ENCODE measurements at places on chromosomes 6 and 20.

DNA sequence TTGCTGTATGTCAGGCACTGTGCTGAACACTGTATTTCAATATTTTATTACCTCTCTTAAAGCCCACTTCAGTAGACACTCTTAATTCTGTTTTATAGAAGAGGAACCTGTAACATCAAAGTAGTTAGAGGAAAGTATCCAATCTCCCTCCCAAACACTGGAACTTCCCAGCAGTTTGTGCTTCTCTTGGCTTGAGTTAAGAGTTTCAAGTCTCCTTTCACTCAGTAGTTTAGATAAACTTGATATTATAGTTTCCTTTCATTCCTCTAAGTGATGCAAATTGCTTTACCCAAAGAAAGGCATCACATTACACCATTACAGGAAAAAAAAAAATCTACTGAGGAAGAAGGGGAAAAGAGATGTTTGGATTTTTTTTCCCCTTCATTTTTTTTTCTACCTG, 164.3 kb downstream of the TSHZ2 start:
- no peak for DNase-seq

DNA sequence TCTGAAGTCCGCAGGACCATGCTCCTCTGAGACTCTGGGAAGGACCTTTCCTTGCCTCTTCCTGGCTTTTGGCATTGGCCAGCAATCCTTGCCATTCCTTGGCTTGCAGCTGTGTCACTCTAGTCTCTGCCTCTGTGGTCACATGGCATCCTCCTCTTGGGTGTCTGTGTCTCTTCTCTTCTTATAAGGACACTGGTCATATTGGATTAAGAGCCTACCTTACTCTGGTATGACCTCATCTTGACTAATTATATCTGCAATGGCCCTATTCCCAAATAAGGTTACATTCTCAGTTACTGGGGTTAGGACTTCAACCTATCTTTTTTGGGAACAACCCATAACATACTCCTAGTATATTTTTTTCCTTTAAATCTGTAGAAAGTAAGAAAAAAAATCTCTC, 49.9 kb upstream of the GTSF1L start:
- DNase-seq: no peak

GRCh38 chr20:33233129-33233774, 2.5 kb upstream of the BPIFA1 start:
- DNase-seq: no peak

GRCh38 chr6:95143408-95144180, 433.7 kb upstream of the MANEA start:
- DNase-seq: no peak

GRCh38 chr6:35392773-35393672, 50.7 kb downstream of the PPARD start:
- no peak for DNase-seq

GRCh38 chr6:105619971-105620741, 217.3 kb upstream of the PREP start:
- DNase-seq: no peak

GRCh38 chr6:31954511-31954910, 4.3 kb downstream of the NELFE start:
- no peak for DNase-seq

GRCh38 chr6:106746652-106747051, 117.3 kb downstream of the QRSL1 start:
- DNase-seq: no peak

GRCh38 chr6:84177241-84177640, 50.2 kb downstream of the CEP162 start:
- no peak for DNase-seq

- no peak for DNase-seq
Measured at GRCh38 chr6:41505122-41506049, 40.8 kb upstream of the FOXP4 start.

DNA sequence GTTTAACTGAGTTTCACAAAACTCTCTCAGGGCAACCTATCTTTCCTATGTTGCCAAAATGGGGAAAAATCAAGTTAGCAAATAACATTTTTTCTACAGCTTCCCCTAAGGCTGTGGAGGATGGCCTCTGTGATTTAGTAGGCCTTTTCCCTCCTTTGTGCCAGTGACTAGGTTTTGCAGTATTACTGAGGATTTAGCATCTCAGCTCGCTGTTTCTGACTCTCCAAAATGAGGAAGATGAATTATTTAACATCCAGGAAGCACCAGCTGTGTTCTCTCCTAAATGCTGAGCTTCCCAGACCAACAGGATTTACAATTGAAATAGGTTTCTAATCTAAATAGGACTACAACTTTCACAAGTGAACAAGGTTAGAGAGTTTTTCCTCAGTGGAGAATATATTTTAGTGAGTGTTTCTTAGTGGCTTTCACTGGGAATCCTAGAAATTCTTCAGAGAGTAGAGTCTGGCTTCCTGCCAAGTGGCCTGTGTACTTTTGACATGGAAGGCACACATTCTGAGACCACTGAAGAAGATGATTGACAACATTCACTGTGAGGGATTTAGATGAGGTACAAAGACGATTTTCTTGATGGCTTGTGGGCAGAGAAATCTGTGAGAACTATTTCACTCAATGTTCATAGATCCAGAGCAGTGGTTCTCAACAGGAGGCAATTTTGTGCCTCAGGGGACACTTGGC, 62.4 kb downstream of the PTCHD4 start:
- no peak for DNase-seq

DNA sequence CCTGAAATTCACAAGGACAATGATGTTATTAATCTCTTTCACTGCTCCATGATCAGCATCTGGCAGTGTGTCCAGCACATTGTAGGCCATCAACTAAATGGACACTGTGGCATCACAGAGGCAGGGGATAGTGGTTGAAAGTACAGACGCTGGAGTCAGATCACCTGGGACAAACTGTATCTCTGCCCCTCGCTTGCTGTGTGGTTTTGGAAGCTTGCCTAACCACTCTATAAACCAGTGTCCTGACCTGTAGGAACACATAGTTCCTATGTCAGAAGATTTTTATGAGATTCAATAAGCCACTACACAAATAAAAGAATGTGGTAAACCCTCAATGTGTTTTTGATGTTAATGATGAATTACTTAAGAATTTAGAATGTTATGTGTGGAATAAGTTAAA, 219.3 kb upstream of the RNF217 start:
- no peak for DNase-seq

GRCh38 chr20:41738604-41739206, 120.5 kb upstream of the CHD6 start:
- DNase-seq: peak; percentile 29

DNA sequence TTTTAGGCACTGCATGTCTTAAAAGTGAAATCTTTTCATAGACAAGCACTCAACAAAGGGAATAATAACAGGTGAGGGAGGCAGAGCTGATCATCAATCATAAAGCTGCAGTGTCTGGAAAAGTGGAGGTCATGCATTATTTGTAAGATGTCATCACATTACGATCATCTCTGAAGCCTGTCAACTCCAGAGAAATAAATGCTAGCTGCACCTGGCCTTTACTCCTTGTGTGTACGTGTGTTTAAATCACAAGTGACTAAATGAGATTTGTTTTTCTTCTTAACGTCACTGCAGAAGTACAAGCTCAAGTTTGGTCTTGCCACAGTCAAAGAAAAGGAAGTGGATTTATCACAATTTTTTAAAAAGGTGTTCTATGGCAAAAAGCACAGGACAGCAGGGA, 275.5 kb upstream of the SGK1 start:
- no peak for DNase-seq

DNA sequence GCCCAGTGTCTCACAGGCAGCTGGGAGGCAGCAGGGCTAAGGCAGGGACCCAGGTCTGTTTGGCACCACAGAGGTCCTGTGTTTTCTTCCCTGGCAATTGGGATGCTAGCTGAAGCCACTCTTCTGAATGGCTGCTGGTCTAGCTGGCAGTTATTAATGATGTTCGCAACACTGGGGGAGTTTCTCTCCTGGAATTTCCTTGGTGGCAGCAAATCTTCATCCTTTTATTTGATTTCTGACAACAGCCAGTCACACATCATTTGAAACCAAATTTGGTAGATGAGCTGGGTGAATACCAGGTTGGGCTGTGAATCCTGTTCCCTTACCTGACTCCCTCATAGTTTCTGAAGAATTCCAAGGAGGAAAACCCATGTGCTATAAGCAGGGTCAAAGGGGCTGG, 40.8 kb upstream of the SLC4A11 start:
- no peak for DNase-seq

- no peak for DNase-seq
Measured at GRCh38 chr6:83954371-83954770, 79.2 kb upstream of the MRAP2 start.

GRCh38 chr20:51487076-51487475, 55.4 kb downstream of the NFATC2 start:
- no peak for DNase-seq

DNA sequence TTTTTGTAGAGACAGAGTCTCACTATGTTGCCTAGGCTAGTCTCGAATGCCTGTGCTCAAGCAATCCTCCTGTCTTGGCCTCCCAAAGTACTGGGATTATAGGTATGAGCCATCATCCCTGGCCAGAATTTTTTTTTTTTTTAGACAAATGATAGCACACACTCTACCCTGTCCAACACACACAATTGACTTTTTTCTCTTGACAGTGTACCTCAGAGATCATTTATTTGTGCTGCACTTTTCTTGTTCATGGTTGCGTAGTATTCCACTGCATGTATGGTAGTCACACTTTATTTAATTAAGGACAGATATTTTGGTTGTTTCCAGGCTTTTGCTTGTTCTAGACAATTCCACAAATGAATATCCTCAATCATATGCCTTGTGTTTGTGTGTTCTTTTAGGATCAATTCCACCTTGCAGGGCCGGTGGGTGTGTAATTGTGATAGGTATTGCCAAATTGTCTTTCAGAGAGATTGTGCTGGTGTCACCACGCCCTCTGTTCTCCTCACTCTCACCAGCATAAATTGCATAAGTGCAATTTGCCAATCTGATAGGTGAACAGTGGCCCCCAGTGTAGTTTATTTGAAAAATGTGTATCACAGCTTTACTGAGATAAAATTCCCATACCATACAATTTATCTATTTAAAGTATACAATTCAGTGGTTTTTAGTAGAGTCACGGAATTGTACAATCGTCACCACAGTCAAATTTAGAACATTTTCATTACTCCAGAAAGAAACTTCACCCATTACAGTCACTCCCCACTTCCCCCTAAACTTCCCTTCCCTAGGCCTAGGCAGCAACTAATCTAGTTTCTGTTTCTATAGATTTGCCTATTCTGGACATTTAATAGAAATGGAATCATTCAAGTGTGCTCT, 20.1 kb downstream of the SRC start:
- DNase-seq: no peak

GRCh38 chr20:32924781-32925180, 66.1 kb downstream of the EFCAB8 start:
- DNase-seq: no peak

DNA sequence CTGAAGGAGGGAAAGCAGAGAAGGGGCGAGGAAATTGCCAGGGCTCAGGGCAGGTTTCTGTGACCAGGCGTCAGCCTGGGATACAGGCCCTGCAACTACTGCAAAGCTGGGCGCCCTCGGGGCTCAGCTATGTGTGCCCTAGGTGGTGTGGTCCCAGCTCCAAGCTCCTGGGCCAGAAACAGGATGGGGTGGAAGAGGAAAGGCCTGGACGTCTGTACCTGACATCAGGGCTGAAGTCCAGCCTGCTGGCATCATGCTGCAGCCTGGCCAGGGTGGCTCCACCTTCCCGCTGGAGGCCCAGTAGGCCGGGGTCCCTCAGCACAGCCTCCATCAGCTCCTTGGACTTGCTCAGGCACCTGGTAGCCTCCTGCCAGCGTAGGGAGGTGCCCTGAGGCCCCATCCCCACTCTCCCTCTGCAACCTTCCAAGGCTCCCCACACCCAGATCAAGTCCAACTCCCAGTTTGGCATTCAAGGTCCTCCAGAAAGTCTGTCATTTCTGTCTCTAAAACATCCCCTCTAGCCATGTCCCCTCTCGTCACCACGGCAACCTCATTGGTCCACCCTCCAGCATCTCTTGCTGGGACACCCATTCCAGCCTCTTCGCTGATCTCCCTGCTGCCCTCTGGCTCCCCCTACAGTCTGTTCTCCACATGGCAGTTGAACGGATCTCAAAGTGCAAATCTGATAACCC, 38.2 kb downstream of the KIAA1755 start:
- peak; percentile 51 for DNase-seq

DNA sequence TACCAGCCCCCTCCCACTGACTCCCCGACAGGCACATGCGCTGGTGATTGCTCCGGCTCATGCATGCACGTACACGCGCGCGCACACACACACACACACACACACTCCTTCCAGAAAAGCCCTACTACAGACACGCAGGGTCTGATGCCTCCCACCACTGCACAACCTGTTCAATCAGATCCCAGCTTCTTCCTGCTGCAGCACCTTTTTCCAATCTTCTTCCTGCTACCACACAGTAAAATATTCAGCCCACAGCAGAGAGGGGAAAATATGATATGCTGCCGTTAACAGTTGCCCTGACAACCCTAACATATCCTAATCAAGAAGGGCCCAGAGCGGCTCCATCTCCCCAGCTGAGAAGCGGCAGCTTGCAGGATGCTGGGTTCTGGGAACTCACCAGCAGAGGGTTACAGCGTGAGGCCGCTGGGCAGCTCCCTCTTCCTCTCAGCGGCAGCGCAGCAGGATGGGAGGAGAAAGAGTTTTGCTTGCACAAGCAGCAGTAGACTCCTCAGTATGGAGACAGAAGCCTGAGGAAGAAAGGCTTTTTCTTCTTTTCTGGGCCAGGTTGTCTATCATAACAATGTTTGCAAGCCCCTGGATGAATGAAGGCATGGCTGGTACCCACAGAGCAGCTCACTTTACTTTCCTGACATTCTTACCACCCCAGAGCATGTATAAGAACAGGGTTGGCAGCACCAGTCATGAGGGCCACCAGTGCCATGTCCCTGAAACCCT, 23.9 kb downstream of the MAP7 start:
- DNase-seq: peak; percentile 39

- no peak for DNase-seq
Measured at GRCh38 chr6:39189915-39190544, 39.2 kb downstream of the KCNK5 start.

GRCh38 chr6:56962441-56962840, 7.5 kb downstream of the BEND6 start:
- DNase-seq: no peak

GRCh38 chr20:63217706-63218105, 1.8 kb upstream of the YTHDF1 start:
- no peak for DNase-seq

GRCh38 chr6:57313009-57313408, 4.4 kb upstream of the PRIM2 start:
- DNase-seq: no peak

GRCh38 chr6:10413262-10413849, 1.5 kb downstream of the TFAP2A start:
- no peak for DNase-seq

All from activated T-cell treated with anti-CD3 and anti-CD28 coated beads, Interleukin-2, amount 50 U/mL, for 1 hour (primary cell).